AG08396 (cell line): ENCODE measurements at places on chromosomes 13 and 19.

DNA sequence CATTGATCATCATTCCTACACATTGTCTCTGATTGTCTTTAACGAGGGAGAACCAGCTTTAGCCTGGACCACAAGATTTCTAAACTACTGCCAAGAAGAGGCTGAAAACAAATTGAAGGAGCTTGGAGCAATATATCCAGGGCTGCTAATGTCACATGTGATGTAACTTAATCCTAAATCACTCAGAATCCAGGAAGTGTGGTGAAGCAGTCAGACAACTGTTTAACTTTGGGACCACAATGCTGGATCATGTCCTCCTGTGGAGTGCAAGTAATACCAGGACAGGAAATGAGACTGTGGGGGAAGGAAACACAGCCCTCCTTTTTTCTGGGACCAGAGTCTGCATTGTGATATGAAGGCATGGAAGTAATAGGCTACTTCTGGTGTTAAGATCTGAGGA, 430.2 kb downstream of the KCTD12 start:
- peak; percentile 33 for DNase-seq

- peak; percentile 42 for DNase-seq
These were observed 493 bp downstream of the YIPF2 start for GRCh38 chr19:10927730-10928562.

DNA sequence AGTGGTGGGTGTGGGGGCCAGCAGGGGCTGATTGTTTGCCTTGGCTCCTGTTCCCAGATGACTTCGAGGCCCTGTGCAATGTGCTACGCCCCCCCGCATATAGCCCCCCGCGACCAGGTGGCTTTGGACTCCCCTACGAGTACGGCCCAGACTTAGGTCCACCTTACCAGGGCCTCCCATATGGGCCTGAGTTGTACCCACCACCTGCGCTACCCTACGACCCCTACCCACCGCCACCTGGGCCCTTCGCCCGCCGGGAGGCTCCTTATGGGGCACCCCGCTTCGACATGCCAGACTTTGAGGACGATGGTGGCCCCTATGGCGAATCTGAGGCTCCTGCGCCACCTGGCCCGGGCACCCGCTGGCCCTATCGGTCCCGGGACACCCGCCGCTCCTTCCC, 25.7 kb downstream of the LTBP4 start:
- no peak for DNase-seq

GRCh38 chr13:59356607-59357006, 807.1 kb downstream of the DIAPH3 start:
- DNase-seq = peak; percentile 3

- peak; percentile 53 for DNase-seq
These were observed 49.0 kb downstream of the ARHGEF18 start for GRCh38 chr19:7397687-7398086.

- DNase-seq = no peak
These were observed 38.8 kb downstream of the POLR1D start for GRCh38 chr13:27660511-27660910.

- peak; percentile 48 for DNase-seq
These were observed 90.6 kb downstream of the KL start for GRCh38 chr13:33106656-33107360.

DNA sequence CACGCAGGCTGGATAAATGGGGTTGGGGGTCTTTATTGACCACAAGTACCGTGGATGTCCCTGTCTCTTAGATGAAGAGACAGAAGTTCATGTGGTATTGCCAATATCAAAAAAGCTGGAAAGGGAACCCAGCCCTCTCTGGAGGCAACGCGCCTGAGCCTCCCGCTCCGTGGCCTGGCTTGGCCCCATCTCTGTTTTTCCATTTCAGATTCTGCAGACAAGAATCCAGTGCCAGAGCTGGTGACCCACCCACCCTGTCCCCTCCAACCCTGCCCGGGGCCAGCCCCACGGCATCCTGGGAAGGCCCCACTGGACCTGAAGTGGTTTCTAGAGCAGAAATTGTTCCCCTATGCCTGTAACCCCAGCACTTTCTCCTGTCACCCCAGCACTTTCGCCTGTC, 57.7 kb downstream of the PTPRS start:
- no peak for DNase-seq

DNA sequence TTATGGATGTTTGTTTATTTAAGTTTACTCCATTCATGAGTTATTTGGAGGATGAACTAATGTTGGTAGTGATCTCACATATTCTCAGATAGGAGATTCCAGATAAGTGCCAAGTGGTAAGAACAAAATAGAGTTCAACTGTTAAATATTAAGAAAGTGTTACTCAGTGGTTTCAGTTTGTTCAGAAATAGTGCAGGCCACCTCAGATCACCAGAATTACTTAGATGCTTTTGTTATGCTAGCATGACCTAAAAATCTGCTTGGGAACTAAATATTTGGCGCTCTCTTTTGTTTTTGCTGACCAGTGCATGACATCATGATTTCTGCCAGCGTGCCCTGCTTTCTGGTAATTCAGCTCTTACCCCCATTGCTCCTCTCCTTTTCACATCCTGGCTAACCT, 15.6 kb downstream of the CLDN10 start:
- no peak for DNase-seq

DNA sequence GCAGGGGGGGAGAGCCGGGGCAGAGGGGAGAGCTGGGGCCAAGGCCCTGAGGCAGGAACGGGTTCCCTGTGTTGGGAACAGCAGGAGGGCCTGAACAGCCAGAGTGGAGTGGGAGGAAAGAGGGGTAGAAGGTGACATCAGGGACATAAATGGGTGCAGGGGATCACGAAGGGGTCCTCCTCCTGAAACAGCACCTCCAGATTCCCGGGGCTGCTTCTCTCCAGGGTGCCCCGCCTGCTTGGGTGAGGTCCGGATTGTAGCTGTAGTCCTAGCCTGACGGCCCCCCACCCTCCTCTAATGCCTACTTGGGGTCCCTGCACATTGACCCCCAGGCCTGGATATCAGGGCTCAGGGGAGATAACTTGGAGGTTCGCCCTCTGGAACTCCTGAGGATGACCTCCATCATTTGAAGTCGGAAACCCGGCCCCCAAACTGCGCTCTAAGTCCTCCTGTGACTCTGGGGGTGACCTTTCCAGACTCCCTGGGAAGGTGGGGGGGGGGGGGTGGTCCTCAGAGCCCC, 473 bp upstream of the SCN1B start:
- no peak for DNase-seq

- DNase-seq = peak; percentile 82
These were observed 8.0 kb downstream of the RGCC start for GRCh38 chr13:41465241-41465847.

DNA sequence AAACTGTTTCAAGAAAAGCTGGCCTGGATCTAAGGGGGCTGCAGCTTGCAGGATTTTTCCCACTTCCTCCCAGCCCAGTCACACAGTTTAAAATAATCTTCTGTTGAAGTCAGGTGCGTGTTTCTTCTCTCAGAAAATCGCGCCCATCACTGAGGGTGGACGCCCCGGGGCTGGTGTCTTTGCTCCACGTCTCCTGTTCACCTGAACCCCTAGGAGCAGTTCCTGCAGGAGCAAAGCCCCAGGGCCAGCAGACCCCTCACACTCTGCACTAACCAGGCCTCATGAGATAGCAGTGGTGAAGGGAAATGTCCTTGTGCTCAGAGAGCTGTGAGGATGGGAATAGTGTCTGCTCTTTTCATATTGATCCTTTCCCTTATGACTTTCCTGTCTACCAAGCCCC, 920 bp upstream of the SIGLEC7 start:
- no peak for DNase-seq

- no peak for DNase-seq
These were observed 5.5 kb upstream of the LILRA6 start for GRCh38 chr19:54248016-54248601.

GRCh38 chr13:98289339-98289945, 112.4 kb upstream of the RNF113B start:
- DNase-seq = no peak

- peak; percentile 82 for DNase-seq
These were observed 15.9 kb upstream of the NOP53 start for GRCh38 chr19:47729468-47729798.

- no peak for DNase-seq
These were observed 242.6 kb upstream of the EDNRB start for GRCh38 chr13:78161266-78161665.

- DNase-seq = no peak
These were observed 18.7 kb upstream of the B3GNT3 start for GRCh38 chr19:17775991-17776803.

- no peak for DNase-seq
These were observed 51.1 kb downstream of the GGACT start for GRCh38 chr13:100537486-100537885.

- no peak for DNase-seq
These were observed 257.5 kb downstream of the MAB21L1 start for GRCh38 chr13:35219021-35219420.

GRCh38 chr19:1938071-1938470, 2.9 kb upstream of the CSNK1G2 start:
- DNase-seq = no peak
